ENCODE measurements at places on chromosomes 3 and 15. TPM values are rescaled to one million over a fixed set of nuclear protein-coding genes. Genes with fewer than 3 reads are reported as not detected.
A peak's percentile ranks its signal among the peaks of the same experiment; 100 is the strongest.

The FBXL2 gene
- 6.8 TPM for total RNA-seq

The SLC6A20 gene
- not detected for total RNA-seq

DNA sequence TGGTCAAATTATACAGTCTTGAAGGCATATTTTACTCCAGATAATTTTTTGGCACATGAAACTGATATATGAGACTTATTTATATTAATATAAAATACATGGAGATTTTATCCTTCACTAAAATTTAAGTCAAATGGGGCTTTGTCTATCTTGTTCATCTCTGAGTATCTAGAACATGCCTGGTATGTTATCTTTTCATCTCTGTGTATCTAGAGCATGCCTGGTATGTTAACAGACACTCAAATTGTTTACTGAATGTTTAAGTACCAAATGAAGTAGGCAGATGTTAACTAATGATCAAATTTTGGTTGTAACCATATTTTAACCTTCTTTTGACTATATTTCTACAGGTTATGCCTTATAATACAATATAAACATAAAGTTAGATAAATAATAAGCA is 7.7 kb downstream of the GTF2A2 start:
- no peak for DNase-seq

The GRAMD1C gene
- 2.5 TPM for total RNA-seq

The CLN6 gene
- total RNA-seq: 29.5 TPM

DNA sequence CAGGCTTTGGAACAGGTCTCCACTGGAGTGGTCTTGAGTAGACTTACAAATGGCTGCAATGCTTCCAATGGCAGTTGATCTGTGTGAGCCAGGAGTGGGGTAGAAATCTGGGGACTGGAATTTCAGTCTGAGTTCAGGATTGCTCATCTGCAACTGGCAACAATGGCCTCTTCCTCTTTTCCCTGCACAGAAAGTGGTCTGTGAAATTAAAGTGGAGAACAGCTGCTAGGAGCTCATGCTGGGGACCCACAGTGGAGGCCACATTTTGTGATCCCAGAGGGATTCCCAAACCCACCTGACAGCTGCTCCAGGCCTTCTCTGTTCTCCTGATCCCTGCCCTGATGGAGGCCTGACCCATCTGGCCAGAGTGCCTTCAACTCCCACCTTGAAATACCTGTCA is 49.6 kb downstream of the CEMIP start:
- DNase-seq: no peak

- DNase-seq: no peak
Observed at GRCh38 chr3:122233101-122233952, 49.9 kb downstream of the CASR start.

- DNase-seq: peak; percentile 52
Observed at GRCh38 chr3:141680620-141681389, 57.3 kb upstream of the RNF7 start.

GRCh38 chr3:150220799-150221198 is 187.3 kb upstream of the TSC22D2 start:
- no peak for DNase-seq

DNA sequence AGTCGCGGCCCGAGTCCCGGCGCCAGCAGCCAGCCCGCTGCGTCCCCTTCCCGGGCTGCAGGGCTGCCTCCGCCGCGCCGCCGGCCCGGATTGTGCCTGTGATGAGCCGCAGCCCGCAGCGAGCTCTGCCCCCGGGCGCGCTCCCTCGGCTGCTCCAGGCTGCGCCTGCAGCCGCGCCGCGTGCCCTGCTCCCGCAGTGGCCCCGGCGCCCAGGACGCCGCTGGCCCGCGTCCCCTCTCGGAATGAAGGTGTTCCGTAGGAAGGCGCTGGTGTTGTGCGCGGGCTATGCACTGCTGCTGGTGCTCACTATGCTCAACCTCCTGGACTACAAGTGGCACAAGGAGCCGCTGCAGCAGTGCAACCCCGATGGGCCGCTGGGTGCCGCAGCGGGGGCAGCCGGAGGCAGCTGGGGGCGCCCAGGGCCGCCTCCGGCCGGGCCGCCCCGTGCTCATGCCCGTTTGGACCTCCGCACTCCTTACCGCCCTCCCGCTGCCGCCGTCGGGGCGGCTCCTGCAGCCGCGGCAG is 1.2 kb downstream of the CHST2 start:
- peak; percentile 21 for DNase-seq

- DNase-seq: peak; percentile 9
Observed at GRCh38 chr3:50675179-50676030, 678 bp downstream of the DOCK3 start.

The CNTN3 gene
- 0.07 TPM for total RNA-seq

DNA sequence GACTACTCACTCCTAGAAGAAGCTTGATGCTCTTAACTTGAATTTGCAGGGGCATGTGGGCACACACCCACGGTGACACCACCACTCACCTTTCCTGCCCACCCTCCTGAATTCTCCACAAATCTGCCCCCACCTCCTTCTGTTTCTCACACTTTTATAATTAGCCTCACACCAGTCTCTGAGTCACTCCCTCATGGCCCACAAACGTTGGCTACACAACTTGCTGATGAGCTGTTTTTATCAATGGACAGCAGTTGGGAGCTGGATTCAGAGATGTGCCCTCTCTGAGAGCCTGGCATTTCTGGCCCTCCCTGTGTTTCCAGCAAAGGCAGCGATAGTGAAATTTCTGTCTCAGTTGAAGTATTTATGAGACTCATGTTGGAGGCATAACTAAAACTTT is 1.3 kb downstream of the COLQ start:
- DNase-seq: no peak

The BMF gene
- not detected for total RNA-seq

- no peak for DNase-seq
Observed at GRCh38 chr3:131217296-131217741, 164.3 kb upstream of the NUDT16 start.

- no peak for DNase-seq
Observed at GRCh38 chr3:87332789-87333188, 56.4 kb upstream of the POU1F1 start.
